CD4-positive, alpha-beta T cell treated with Interleukin-4 for 1 hour (primary cell): ENCODE measurements at places on chromosomes 4 and X.
A peak's percentile ranks its signal among the peaks of the same experiment; 100 is the strongest.

DNA sequence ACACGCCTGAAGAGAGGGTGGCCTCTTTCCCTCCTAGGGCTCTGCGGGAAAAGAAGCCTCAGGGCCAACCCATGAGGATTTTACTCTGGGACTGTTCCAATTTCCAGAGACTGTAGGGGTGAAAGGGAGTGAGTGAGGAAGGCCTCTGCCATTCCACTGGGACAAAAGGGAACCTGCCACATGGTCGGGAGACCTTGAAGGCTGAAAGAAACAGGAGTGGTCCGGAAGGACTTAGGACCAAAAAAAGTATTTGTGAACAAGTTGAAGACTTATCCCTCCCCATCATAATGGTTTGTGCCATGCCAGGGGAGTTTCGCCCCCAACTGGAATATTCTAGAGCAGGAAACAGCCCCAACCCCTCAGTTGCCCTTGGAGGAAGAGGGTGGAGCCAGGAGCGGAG, at the start of gene TEX13B:
TEX13B (minus strand) TSS at position 15 of the 400 bp plus-strand sequence. CDS start 243 bp downstream, outside the sequence.
- DNase-seq: no peak

DNA sequence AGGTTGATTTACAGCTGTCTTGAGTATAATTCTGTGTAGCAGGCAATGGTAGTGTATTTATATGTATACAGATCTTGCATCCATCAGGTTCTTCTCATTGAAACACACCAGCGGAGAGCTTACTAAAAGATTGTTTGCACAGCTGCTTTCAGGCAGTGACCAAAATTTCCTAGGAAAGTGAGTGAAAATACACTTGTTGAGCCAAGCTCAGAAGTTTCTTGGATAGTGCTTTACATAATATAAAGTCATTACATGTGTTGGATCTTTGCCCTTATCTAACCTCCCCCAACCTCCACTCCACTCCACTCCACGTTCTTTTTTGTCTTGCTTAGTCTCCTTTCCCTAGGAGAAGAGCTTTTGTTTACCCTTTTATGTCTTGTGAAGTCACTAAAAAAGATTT, 34.1 kb downstream of the CNKSR2 start:
- DNase-seq: no peak

GRCh38 chr4:119229908-119230687, 17.6 kb downstream of the USP53 start:
- DNase-seq: no peak

DNA sequence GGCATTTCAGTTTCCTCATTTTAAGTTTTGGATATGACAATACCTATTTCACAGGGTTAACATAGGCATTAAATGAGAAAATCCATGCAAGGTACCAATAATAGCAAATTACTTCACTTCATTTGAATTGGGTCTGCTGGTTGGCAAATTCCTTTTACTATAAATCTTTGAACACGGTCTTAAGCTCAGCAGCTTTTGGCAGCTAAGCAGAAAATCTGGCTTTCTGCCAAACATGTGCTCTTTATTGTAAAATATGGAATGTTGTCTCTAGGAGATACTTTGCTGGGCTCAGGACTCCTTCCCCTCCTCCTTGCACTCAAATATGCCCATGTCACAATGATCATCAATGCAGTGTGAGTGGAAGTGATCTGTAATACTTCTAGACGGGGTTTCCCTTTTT, 16.8 kb upstream of the DMP1 start:
- DNase-seq: no peak

- no peak for DNase-seq
Observed at GRCh38 chr4:153024466-153024865, 88.3 kb downstream of the FHDC1 start.

DNA sequence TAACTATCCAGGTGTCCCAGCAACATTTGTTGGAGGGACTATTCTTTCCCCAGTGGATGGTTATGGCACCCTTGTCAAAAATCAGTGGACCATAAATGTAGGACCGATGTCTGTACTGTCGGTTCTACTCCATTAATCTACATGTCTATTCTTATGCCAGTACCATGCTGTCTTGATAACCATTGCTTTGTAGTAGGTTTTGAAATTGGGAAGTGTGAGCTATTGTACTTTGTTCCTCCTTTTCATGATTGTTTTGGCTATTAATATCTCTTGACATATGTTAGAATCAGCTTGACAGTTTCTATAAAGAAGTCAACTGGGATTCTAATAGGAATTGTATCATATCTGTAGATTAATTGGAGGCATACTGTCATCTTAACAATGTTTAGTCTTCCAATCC, 112.7 kb downstream of the HNRNPD start:
- DNase-seq: no peak

DNA sequence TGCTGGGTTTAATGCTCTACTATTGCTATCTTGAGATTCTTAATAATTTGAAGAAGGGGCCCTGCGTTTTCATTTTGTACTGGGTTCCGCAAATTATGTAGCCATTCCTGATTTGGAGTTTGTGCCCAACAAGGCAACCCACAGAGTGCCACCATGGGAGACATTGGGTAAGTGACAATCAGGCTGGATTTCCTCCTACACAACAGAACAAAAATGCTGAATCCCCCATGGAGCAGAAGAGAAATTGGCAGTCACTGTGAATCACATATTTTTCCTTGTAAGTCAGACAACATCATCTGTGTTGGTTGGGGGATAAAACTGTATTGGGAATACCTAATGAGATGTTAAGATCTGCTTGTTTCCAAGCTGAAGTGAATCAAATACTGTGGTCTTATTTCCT, 80.9 kb downstream of the CNGA2 start:
- DNase-seq: no peak

- DNase-seq: no peak
Observed at GRCh38 chr4:74415602-74416300, 29.2 kb upstream of the AREG start.

- DNase-seq: no peak
Observed at GRCh38 chr4:176845636-176846035, 52.9 kb upstream of the VEGFC start.

- DNase-seq: no peak
Observed at GRCh38 chr4:5874811-5875449, 18.0 kb downstream of the CRMP1 start.

DNA sequence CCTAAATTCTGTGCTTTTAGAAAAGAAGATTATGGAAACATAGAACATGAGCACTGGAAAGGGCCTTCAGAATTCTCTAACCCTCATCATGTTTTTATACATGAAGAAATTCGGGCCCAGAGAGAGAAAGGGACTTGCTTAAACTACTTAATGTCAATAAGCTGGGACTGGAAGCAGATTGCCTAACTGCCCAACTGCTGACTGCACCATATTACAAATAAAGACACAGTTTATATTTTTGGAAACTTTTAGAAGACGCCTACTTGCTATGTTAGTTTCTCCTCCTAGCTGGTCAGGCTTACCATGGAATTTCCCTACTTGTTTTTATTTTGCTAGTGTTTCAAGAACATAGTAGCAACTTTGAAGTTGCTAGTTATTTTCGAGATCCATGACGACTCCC, 47.1 kb downstream of the SLC9A6 start:
- no peak for DNase-seq

- DNase-seq: no peak
Observed at GRCh38 chr4:76144546-76144945, 3.7 kb downstream of the NUP54 start.

GRCh38 chr4:175927121-175927520, 115.1 kb upstream of the GPM6A start:
- DNase-seq: no peak

DNA sequence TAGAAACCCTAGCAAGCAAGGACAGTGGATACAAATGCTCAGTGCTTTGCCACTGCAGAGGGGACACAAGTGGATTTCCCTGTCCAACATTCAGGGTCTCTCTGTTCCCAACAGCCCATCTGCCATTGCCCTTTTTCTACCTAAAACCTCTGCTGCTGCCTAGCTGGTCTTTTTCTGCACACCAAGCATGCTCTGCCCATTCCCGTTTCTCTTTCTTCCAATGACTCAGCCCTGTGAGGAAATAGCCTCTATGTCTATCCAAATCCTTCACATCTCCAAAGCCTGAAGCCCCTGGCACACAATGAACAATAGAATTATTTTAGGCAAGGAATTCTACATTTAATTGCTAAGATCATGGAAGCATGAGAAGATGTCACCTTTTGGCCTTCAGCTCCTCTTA, 5.7 kb upstream of the AMELX start:
- no peak for DNase-seq

DNA sequence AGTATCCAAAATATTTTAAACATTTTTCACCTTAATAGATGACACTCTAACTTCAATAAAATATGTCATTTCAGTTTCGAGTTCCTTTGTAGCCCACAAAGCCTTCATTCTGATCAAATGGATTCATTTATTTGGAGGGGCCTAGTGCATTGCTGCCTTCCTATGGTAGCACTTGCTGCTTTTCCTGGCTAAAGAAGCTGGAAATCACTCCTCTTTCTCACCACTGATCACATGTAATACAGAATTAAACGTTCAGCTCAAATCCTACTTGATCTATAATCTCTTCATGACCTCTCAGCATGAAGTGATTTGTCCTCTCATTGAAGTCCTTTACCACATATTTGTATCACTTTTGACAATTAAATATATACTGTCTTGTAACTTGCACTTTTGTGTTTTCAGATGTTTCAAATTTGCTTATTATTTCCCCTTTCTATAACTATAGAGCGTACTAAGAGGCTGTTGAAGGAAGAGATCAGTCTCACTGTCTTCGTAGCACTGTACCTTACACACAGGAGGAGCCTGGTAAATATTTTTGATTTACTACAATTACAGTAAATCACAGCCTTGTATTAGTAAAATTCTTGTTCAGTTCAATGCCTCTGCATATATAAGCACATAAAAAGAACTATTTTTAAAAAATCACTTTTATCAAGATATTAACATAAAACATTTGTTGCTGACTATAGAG, 555 bp downstream of the CFI start:
- no peak for DNase-seq

GRCh38 chr4:47837094-47837907, 566 bp downstream of the CORIN start:
- peak; percentile 28 for DNase-seq

DNA sequence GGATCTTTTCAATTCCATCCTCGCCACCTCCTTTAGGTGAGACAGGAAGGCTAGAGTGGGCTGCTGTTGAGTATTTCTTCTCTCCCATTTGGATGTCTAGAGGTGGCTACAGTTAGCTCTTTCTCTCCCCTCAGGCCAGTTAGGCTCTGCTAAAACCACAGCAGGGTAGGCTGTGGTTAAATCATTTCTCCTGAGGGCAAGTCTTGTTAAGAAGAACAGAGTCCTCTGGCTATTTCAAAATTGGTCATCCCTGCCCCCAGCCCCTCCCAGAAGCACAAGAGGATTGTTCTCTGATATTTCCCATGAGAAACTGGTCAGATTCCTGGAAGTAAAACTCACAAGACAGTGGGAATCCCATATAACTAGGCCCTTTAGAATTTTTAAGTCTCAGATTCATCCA, 1359.5 kb downstream of the TECRL start:
- DNase-seq: no peak

GRCh38 chr4:181272422-181272821, 970.8 kb upstream of the TENM3 start:
- no peak for DNase-seq

DNA sequence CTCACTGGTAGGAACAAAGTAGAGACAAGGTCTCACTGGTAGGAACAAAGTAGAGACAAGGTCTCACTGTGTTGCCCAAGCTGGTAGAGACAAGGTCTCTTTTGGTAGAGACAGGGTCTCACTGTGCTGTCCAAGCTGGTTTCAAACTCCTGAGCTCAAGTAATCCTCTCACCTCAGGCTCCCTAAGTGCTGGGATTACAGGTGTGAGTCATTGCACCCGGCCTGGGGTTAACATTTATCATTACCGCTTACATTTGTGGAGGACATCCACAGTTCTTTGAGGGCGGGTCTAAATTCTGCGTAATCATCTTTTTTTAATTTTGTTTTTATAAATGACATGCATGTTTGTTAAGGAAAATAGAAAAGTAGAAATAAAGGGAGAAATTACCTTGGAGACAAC, 12.0 kb downstream of the RAB33B start:
- DNase-seq: no peak

DNA sequence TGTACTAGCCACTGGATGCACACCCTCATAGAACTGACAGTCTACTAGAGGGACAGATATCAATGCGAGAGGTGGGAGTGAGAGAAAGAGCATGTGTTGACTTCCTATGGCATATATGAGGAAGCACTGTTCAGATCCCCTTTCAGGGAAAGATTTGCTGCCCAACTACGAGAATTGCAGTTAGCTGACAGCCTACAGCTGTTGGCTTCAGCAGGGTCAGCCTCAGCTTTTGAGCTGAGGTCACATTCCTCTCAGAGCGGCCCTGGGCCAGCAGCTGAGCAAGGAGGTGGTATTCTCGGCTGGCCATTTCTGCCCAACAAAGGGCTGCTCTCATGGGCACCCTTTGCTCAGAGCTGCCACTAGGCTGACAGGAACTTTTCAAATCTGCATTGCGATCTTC, 580.2 kb downstream of the MID1IP1 start:
- no peak for DNase-seq

DNA sequence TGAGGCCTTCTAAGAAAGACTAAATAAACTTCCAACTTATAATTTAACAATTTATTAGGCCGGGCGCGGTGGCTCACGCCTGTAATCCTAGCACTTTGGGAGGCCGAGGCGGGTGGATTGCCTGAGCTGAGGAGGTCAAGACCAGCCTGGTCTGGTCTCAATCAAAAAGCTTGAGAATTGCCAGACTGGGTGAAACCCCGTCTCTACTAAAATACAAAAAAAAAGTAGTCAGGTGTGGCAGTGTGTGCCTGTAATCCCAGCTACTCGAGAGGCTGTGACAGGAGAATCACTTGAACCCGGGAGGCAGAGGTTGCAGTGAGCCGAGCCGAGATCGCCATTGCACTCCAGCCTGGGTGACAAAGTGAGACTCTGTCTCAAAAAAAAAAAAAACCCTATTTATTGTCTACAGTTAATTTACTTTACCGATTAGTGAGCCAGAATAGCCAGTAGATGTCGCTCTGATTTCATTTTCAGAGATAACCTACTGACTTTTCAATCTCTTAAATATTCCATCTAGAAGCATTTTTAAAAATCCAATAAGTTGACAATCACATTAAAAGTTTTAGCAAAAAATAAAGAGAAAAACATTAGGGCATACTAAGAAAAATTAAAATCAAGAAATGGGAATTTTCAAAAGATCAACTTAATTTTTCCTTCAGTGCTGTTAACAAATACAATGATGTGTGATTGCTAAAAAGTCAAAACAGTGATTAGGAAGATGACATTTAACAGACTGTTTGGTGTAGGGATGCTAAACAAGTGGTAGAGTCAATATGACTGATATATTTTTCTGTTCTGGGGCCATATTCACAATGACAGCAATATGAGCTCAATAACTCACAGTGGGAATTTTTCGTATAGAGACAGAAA, 4.3 kb upstream of the SHROOM3 start:
- DNase-seq: peak; percentile 38

- no peak for DNase-seq
Observed at GRCh38 chr4:112036886-112037285, 108.4 kb upstream of the FAM241A start.
